ENCODE measurements at places on chromosomes 3 and 15. TPM values are rescaled to one million over a fixed set of nuclear protein-coding genes. Genes with fewer than 3 reads are reported as not detected.

RLBP1 gene
- not detected for total RNA-seq

THAP10 gene
- not detected for total RNA-seq

LIPC gene
- 4.2 TPM for total RNA-seq

AHSG gene
- not detected for total RNA-seq

PTH1R gene
- total RNA-seq, result not detected

NUP210 gene
- 150 TPM for total RNA-seq

DNA sequence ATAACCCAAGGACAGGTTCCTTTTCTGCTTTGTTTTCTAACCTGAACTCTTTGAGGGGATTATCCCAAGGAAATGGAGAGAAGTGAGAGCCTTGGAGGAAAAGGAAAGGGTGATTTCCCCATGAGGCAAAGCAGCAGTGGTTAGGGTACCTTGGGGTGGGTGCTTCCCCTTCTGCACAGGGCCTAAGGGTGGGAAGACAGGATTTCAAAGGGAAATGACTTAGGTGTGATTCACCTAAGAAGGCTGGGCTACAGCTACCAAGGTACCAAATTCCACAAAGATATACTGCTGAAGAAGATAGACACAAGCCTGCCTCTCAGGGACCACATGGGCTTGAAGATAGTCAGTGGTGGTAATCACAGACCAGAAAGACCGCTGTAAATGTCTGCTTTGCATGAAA, 325.3 kb upstream of the DPH6 start:
- peaks cover 6% of the 10 kb centered on the region for H3K27me3 ChIP-seq
- H3K4me3 ChIP-seq, result no peak overlapping the region
- no peak for DNase-seq
- no peaks in the 10 kb centered on the region for H3K36me3 ChIP-seq
- H3K4me1 ChIP-seq, result no peaks in the 10 kb centered on the region

GRCh38 chr15:35583863-35584528, 38.0 kb upstream of the DPH6 start:
- H3K36me3 ChIP-seq, result no peaks in the 10 kb centered on the region
- H3K4me1 ChIP-seq, result no peaks in the 10 kb centered on the region
- no peak overlapping the region for H3K4me3 ChIP-seq
- no peak for DNase-seq
- H3K27me3 ChIP-seq, result peaks cover 39% of the 10 kb centered on the region

- H3K4me1 ChIP-seq, result peaks cover 79% of the 10 kb centered on the region
- no peaks in the 10 kb centered on the region for H3K27me3 ChIP-seq
- H3K4me3 ChIP-seq, result no peak overlapping the region
- no peak overlapping the region for H3K27ac ChIP-seq
These were observed 10.6 kb downstream of the DENND6A start for GRCh38 chr3:57682284-57682683.

- H3K27ac ChIP-seq, result no peak overlapping the region
- H3K4me1 ChIP-seq, result no peaks in the 10 kb centered on the region
- no peak overlapping the region for H3K4me3 ChIP-seq
- no peaks in the 10 kb centered on the region for H3K36me3 ChIP-seq
- H3K27me3 ChIP-seq, result peaks cover 3% of the 10 kb centered on the region
- no peak for DNase-seq
These were observed 268.4 kb upstream of the CHRM5 start for GRCh38 chr15:33699691-33700447.

DNA sequence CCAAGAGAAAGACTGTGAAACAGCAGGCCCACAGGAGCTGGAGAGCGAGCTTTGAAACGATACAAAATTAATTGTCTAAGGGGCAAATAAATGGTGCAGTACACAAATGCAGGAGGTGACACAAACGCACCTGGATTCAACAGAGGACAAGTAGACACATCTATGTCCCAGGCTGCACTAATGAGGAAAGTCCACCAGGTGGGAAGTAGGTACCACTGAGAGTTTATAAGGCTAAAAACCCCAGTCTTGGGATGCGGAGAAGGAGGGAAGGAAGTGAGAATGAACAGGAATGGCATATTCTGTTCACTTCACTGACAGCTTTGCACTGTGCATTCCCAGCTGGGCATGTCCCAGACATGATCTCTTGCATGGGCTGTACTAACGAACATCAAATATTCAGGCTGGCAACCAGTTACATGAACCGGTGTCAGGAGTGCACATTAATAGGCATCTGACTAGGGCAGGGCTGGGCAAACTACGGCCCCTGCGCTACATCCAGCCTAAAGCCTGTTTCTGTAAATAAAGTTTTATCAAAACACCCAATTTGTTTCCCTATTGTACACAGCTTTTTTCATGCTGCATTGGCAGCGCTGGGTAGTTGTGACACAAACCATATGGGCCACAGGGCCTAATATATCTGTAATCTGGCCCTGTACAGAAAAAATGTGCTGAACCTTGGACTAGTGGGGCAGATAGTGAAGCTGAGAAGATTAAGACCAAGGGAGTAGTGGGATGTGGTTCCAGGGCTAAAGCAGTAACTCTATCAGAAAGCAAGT, 107.0 kb downstream of the IGF2BP2 start:
- no peak for DNase-seq
- no peak overlapping the region for H3K27ac ChIP-seq
- H3K4me1 ChIP-seq, result no peaks in the 10 kb centered on the region
- no peaks in the 10 kb centered on the region for H3K36me3 ChIP-seq
- H3K27me3 ChIP-seq, result peaks cover 8% of the 10 kb centered on the region
- no peak overlapping the region for H3K4me3 ChIP-seq

- H3K27ac ChIP-seq, result no peak overlapping the region
- no peak for DNase-seq
- no peaks in the 10 kb centered on the region for H3K36me3 ChIP-seq
- peaks cover 3% of the 10 kb centered on the region for H3K27me3 ChIP-seq
These were observed 6.9 kb downstream of the CORO2B start for GRCh38 chr15:68585574-68586273.

DNA sequence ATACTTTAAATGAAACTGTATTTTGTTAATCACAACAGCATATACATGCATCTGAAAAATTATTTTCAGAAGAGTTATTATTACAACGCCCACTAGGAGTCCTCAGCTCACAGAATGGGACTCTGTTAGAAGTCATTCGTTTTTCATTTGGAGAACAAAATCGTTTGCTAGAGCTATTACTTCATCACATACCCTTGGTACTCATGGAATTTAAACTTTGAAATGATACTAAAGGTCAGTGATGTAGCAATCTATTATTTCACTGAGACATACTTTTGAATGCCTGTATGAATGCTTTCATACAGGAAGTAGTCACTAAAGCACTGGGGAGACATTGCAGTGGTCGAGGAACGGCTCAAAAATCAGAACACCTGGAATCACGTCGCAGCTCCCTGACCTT, 198.1 kb downstream of the MBNL1 start:
- H3K27me3 ChIP-seq, result no peaks in the 10 kb centered on the region
- peaks cover 10% of the 10 kb centered on the region for H3K4me1 ChIP-seq
- no peak overlapping the region for H3K27ac ChIP-seq
- peaks cover 11% of the 10 kb centered on the region for H3K36me3 ChIP-seq
- no peak overlapping the region for H3K4me3 ChIP-seq
- peak; percentile 36 for DNase-seq

- H3K36me3 ChIP-seq, result no peaks in the 10 kb centered on the region
- no peak overlapping the region for H3K4me3 ChIP-seq
- DNase-seq, result no peak
- H3K4me1 ChIP-seq, result peaks cover 8% of the 10 kb centered on the region
- no peaks in the 10 kb centered on the region for H3K27me3 ChIP-seq
These were observed 157.2 kb downstream of the TIGIT start for GRCh38 chr3:114451051-114451451.

DNA sequence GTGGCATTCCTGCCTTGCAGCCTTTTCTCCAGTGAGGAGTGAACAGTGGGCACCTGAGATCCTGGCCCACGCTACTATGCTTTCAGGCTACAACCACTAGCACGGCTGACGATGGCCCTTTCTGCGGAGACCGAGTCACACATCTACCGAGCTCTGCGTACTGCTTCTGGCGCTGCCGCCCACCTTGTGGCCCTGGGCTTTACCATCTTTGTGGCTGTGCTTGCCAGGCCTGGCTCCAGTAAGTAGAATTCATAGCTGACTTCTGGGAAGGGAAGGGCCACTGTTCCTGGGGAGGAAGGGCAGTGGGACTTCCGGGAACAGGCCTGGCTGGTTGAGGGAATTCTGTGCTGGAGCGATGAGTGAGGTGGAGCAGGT, 648 bp downstream of the CYB561D2 start:
- peak overlapping the region; percentile 97 for H3K4me3 ChIP-seq
- H3K27me3 ChIP-seq, result no peaks in the 10 kb centered on the region

GRCh38 chr3:60133269-60134162, 1083.7 kb upstream of the CFAP20DC start:
- no peak for DNase-seq
- no peaks in the 10 kb centered on the region for H3K27me3 ChIP-seq
- no peak overlapping the region for H3K27ac ChIP-seq
- H3K4me1 ChIP-seq, result peaks cover 9% of the 10 kb centered on the region
- H3K36me3 ChIP-seq, result no peaks in the 10 kb centered on the region

DNA sequence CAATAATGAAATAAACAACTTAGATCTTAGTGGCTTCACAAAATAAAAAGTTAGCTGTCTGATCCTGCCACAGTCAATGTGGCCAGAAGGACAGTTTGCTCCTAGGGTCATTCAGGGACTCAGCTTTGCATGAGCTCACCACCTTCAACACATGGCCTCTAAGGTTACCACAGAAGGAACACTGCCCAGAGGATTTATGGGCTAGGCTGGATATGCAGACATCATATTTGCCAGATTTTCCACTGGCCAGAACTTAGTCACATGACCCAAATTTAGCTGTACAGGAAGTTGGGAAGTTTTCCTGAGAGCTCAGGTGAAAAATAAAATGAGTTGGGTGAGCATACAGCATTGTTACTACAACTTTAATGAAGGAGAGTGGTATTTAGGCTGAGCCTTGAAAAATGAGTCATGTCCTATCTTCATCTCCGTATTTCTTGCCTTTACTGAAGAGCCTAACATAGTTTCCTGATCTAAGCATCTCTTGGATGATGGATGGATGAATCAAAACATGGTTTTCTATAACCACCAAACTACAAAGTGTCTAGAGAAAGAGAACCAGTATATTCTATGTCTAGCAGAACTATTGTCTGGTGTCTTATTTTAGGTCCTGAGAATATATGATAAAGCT, 54.9 kb upstream of the TMEM108 start:
- no peak overlapping the region for H3K27ac ChIP-seq
- no peak overlapping the region for H3K4me3 ChIP-seq
- peaks cover 14% of the 10 kb centered on the region for H3K36me3 ChIP-seq

- H3K27me3 ChIP-seq, result no peaks in the 10 kb centered on the region
- H3K4me3 ChIP-seq, result no peak overlapping the region
- DNase-seq, result no peak
- H3K36me3 ChIP-seq, result no peaks in the 10 kb centered on the region
- H3K4me1 ChIP-seq, result no peaks in the 10 kb centered on the region
These were observed 131.3 kb downstream of the STT3B start for GRCh38 chr3:31664031-31664430.

- no peak overlapping the region for H3K4me3 ChIP-seq
- H3K27me3 ChIP-seq, result peaks cover 17% of the 10 kb centered on the region
- no peaks in the 10 kb centered on the region for H3K36me3 ChIP-seq
- peaks cover 24% of the 10 kb centered on the region for H3K4me1 ChIP-seq
These were observed 247.2 kb downstream of the OPA1 start for GRCh38 chr3:193840111-193840641.

GRCh38 chr3:46490338-46491084, 7.3 kb upstream of the RTP3 start:
- no peaks in the 10 kb centered on the region for H3K36me3 ChIP-seq
- no peak overlapping the region for H3K4me3 ChIP-seq
- no peak for DNase-seq
- H3K27me3 ChIP-seq, result no peaks in the 10 kb centered on the region

GRCh38 chr15:22918056-22918455, 62.1 kb downstream of the CYFIP1 start:
- no peak overlapping the region for H3K4me3 ChIP-seq
- H3K4me1 ChIP-seq, result no peaks in the 10 kb centered on the region
- H3K27ac ChIP-seq, result no peak overlapping the region
- no peak for DNase-seq
- H3K27me3 ChIP-seq, result no peaks in the 10 kb centered on the region

DNA sequence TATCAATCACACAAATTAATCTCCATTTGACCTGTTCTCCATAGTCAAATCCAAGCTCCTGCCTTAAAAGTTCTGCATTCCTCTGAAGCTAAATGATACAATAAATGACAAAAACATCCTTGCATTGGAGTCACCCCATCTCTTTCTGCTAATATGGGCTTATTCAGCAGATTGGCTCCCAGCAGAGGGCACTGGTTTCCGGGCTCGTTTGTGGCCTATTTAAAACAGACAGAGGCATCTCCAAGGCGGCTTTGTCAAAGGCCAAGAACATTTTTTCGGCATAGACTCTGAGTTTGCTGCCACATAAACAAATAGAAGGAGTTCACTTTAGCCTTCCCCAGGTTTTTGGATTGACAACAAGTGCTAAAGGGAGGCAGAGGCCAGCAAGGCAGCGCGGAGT, 204.4 kb upstream of the RASGRP1 start:
- H3K27ac ChIP-seq, result no peak overlapping the region
- peaks cover 6% of the 10 kb centered on the region for H3K27me3 ChIP-seq
- no peak overlapping the region for H3K4me3 ChIP-seq

DNA sequence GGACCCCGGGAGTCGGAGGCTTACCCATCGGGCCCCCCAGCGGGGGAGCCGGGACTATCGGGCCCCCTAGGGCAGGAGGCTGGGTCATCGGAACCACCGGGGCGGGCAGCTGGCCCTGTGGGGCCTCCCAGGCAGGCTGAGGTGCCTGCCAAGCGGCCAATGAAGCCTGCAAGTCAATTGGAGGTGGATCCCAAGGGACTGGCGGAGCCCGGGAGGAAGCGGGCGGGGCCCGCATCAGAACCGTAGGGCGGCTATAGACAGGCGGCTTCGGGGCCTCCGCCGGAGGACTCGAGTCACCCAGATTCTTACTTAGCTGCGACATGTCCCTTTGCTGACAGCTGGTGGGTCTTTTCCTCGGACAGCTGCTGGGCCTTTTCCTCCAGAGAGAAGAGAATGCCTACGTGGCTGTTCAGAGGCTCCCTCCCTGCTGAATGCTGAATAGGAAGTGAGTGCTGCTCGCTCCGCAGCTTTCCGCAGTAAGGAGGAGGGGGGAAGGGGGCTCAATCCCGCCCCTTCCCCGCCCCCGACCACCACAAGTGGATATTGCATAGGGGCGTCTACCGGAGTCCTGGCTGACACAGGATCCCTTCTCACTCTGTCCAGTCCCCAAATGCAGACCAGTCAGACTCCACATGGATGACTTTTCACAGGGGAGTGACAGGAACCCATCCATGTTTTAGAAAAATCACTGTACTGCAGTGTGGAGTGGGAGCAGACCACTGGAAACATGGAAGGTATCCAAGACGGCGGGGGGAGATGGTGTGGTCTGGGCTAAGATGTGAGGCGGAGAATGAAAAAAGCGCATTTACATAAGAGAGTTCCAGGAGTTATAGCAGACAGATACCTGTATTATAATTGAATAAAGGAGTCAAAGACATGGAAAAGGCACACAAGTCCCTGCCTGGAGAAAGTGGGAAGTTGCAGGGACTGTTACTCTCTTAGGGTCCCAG, at the start of gene MAGEL2:
Gene MAGEL2, minus strand, starts transcription at position 447 of the 950 bp plus-strand sequence. Its CDS starts 125 bp downstream, at position 322.
- H3K4me1 ChIP-seq, result no peaks in the 10 kb centered on the region
- no peak within 1 kb of the TSS for H3K27ac ChIP-seq
- H3K27me3 ChIP-seq, result peaks cover 9% of the 10 kb centered on the region
- no peaks in the 10 kb centered on the region for H3K36me3 ChIP-seq
- H3K4me3 ChIP-seq, result no peak within 1 kb of the TSS
- DNase-seq, result no peak

GRCh38 chr3:45100981-45101407, 45.2 kb downstream of the CDCP1 start:
- no peaks in the 10 kb centered on the region for H3K36me3 ChIP-seq
- H3K27me3 ChIP-seq, result peaks cover 37% of the 10 kb centered on the region
- no peak for DNase-seq
